CD8-positive, alpha-beta T cell (primary cell): ENCODE measurements at places on chromosomes 4 and X.

GRCh38 chr4:184448821-184449220 is 25.5 kb downstream of the IRF2 start:
- no peak for DNase-seq

DNA sequence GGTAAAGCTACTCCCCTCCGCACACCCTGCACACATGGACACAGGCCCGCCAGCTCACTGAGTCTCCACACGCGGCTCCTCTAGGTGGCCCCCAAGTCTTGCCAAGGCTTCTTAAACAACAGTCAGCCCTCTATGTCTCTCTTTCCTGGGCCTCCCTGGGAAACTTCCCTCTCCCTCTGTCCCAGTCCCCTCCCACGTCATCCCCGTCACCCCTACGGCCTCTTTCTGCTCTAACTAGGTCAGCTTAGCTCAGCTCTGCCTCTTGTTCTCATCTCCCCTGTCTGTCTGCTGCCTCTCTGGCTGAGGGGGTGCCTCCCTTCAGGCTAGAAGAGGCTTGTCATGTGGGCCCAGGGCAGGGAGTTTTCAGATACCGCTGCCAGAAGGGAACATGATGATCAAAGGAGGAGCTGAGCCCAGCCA is 38.8 kb downstream of the SEPTIN6 start:
- no peak for DNase-seq

- DNase-seq, result no peak
Measured at GRCh38 chr4:167715176-167715575, 377.2 kb upstream of the ANXA10 start.

GRCh38 chr4:79292008-79292407 is 33.9 kb downstream of the NAA11 start:
- DNase-seq, result no peak

DNA sequence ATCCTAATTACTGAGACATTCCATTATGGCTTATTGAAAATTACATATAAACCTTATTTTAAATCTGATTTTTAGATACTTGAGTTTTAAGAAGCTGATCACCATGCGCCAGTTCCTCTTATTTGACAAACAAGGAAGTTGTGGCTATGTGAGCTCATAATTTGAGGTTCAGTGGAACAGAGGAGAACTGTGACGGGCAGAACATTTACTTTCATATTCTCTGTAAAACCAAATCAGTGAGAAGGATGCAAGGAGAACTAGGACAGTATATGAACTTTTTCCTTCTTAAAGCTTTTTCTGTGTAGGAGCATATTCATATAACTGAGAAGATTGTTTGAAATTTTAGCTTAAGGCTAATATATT is 25.3 kb downstream of the STIM2 start:
- no peak for DNase-seq

DNA sequence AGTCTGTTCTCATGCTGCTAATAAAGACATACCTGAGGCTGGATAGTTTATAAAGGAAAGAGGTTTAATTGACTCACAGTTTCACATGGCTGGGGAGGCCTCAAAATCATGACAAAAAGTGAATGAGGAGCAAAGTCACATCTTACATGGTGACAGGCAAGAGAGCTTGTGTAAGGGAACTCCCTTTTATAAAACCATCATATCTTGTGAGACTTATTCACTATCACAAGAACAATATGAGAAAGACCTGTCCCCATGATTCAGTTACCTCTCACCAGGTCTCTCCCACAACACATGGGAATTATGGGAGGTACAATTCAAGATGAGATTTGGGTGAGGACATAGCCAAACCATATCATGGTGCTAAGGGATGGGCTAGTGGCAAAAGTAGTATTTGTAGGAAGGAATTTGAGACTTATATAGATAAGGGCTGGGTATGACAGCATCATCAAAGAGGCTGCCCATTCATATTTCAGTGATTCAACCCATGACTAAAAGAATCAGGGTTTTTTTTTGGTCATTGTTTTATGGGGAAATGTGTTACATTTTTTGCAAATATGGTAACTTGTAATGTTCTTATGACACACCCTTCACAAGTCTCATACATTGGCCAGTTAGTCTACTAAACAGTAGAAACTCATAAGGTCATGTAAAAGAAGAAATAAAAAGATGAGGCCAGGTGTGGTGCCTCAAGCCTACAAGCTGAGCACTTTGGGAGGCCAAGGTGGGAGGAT is 34.7 kb downstream of the NUP62CL start:
- DNase-seq, result no peak

DNA sequence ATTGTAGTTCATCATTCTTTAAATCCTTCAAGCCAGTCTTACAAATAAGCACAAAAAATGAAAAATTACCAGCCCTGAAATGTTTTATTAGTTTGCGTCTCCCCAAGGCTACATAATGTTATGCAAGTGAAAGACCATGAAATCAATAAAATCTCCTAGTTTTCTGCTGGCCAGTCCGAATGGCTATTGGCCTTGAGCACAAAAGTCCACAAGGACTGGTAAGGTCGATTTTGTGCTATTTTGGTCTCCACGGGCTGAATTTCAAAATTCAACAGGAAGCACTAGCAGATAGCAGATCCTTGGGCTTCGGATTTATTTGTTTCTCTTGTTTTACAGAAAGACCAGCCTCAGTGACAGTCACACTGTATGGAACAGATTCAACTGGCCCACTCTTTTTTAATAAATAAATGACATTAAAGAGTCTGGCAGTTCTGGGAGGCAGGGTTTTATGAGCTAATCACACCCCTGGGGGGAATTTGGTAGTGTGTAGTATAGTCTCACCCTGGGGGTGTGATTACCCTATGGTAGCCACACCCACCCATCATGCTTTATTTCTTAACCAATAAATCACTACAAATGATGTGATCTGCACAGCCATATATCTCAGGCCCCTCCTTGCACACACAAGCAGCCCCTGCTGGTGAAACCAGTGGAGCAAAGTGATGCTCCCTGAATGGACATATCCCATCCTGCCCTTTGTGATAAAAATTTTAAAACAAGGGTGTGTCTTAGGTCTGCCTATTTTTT is 51.1 kb upstream of the TMEM33 start:
- no peak for DNase-seq

DNA sequence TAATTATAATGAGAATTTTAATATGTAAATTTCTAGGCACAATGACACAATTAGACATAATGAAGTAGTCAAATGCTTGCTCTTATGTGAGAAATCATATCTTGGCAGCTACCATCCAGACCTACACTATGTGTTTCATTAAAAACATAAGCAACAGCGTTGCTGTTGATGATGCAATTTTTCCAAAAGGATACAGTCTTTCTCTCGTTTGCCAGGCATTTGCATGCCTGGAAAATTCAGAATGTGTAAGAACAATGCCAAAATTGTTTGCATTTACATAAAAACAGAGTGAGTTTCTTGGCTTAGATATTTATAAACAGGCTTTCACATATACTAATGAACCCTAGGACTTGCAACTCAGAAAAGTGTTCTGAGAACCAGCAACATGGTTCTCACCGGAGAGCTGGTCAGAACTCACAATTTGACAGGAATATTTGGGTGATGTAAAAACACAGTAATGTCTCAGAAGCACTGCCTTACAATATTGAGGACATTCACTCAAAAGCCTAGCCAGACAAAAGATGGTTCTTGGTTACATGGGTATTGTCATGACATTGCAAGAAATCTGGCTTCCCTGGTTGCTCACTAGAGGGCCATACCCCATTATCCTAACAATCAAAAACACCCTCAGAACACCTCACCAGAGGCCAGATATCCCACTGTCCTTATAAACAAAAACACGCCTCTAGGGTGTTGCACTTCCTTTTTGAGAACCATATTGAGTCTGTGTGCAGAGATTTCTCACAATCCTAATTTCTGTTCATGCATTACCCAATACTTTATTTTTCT is 1029.0 kb upstream of the AGA start:
- no peak for DNase-seq

DNA sequence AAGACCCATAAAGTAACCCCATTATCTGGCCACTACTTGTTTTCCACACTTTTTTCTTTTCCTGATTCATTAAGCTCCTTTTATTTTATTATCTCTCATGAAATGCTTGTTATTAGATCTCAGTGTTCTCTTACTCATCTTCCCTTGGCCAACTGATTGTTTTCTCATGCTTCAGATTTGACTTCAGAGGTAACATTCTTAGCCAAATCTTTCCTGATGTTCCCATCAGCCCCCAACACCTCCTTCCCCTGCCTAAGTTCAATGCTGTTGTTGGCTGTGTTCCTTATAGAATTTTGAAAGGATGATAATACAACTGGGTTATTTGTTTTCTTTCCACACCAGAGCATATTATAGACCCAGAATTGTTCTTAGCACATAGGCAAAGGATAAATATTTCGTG is 75.6 kb downstream of the BMPR1B start:
- no peak for DNase-seq

DNA sequence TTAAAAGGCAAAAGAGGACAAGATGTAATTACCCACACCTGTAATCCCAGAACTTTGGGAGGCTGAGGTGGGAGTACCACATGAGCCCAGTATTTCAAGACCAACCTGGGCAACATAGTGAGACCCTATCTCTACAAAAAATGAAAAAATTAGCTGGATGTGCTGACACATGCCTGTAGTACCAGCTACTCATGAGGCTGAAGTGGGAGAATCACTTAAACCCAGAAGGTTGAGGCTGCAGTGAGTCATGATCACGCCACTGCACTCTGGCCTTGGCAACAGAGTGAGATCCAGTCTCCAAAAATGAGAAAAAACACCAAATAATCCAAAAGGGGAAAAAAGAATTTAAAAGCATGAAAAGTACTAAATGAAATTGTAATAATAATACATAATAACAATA is 30.8 kb downstream of the NR0B1 start:
- DNase-seq, result no peak

DNA sequence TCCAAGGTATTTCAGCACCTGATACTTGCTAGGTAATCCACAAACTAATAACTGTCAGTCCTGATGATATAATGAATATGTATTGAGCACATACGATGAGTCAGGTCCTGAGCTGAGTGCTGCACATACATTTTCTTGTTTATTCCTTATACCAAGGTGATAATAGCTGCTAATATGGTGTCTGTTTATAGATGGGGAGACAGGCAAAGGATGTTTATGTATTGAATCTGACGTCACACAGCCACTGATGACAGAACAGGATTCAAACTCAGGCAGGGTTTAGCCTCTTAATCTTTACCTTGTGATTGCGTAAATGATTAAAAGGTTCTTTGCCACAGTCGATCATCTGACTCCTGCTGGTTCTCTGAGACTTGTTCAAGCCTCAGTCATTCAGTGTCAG is 609.9 kb upstream of the CPEB2 start:
- no peak for DNase-seq

GRCh38 chr4:147994076-147994475 is 262.2 kb downstream of the ARHGAP10 start:
- no peak for DNase-seq

- no peak for DNase-seq
Measured at GRCh38 chr4:6788123-6788522, 5.6 kb downstream of the KIAA0232 start.

DNA sequence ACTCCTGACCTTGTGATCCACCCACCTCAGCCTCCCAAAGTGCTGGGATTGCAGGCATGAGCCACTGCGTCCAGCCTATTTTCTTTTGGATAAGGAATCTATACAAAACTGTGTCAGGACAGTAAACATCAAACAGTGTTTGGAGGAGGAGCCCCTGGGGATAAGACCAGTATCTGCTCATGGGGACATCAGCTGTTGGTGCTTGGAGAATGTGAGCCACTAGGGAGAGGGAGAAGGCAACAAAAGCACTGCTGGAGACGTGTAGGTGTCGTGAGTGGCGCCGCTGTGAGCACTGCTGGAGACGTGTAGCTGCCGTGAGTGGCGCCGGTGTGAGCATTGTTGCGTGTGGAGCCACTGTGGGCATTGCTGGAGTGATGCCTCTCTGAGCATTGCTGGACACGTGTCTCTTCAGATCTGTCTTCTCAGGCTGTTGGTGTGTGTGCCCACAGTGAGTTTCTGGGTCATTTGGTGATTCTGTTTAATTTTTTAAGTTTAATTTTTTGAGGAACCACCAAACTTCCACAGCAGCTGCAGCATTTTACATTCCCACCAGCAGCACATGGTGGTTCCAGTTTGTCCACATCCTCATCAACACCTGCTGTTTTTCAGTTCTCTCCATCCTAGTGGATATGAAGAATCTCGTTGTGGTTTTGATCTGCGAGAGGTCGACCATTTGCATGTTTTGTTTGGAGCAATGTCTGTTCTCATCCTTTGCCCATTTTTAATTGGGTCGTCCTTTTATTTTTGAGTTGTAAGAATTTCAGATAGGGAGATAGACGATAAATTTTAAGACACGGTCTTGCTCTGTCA is 19.0 kb downstream of the DGKQ start:
- DNase-seq, result no peak

DNA sequence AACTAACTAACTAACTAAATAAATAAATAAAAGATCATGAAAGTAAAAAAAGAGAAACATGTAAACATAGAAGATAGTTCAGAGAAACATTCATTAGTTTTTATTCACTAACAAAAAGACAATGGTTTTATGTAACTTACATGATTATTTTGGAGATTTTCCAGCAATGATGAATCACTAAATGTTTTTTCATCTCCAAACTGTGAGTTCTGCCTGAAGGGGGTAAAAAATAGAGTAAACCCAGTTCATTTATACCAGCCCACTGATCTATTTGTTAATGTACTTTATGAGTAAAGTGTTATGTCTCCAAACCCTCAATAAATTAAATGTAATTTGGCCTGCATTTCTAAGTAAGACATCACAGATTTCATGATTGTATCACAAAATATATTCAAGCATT is 101.1 kb downstream of the ATP8A1 start:
- DNase-seq, result no peak

DNA sequence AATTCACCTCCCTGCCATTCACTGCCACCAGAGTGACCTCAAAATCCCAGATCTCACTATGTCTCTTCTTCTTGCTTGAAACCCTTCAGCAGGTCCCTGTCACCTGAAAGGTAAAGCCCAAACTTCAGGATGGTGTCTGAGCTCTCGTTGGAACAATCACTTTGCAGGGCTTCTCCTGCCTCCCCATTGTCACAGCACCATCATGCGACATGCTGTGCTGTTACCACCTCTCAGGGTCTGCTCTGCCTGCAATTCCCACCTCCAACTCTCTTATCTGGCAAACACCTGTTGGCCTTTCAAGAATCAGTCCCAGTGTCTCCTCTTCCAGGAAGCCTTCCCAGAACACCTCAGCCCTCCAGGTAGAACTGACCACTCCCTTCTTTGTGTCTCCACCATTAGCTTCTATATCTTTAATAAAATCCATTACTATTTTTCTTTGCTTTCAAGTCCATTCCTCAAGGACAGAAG is 46.2 kb downstream of the SEL1L3 start:
- DNase-seq, result no peak

- DNase-seq, result no peak
Measured at GRCh38 chr4:138308356-138308755, 66.2 kb upstream of the SLC7A11 start.

GRCh38 chr4:17272154-17272553 is 239.7 kb downstream of the QDPR start:
- no peak for DNase-seq

- no peak for DNase-seq
Measured at GRCh38 chr4:22502895-22503814, 12.7 kb downstream of the ADGRA3 start.

GRCh38 chr4:127469542-127469941 is 163.2 kb upstream of the INTU start:
- DNase-seq, result no peak
